ENCODE measurements at places on chromosomes 4 and X.

- DNase-seq = no peak
Measured at GRCh38 chrX:19776753-19777152, 110.6 kb downstream of the SH3KBP1 start.

GRCh38 chr4:177728361-177729152, 286.3 kb upstream of the AGA start:
- DNase-seq = no peak

DNA sequence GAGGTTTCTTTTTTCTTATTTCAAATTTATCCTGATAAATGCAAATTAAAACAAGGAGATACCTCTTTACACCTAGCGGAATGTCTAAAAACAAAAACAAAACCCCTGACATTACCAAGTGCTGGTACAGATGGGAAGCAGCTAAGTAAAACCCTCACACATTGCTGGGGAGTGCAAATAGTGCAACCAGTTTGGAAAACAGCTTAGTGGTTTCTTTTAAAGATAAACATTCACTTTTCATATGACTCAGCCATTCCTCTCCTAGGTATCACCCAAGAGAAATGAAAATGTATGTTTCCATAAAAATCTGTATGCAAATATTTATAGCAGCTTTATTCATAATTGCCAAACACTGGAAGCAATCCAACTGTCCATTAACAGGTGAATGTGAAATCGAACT, 84.1 kb upstream of the HELT start:
- no peak for DNase-seq

DNA sequence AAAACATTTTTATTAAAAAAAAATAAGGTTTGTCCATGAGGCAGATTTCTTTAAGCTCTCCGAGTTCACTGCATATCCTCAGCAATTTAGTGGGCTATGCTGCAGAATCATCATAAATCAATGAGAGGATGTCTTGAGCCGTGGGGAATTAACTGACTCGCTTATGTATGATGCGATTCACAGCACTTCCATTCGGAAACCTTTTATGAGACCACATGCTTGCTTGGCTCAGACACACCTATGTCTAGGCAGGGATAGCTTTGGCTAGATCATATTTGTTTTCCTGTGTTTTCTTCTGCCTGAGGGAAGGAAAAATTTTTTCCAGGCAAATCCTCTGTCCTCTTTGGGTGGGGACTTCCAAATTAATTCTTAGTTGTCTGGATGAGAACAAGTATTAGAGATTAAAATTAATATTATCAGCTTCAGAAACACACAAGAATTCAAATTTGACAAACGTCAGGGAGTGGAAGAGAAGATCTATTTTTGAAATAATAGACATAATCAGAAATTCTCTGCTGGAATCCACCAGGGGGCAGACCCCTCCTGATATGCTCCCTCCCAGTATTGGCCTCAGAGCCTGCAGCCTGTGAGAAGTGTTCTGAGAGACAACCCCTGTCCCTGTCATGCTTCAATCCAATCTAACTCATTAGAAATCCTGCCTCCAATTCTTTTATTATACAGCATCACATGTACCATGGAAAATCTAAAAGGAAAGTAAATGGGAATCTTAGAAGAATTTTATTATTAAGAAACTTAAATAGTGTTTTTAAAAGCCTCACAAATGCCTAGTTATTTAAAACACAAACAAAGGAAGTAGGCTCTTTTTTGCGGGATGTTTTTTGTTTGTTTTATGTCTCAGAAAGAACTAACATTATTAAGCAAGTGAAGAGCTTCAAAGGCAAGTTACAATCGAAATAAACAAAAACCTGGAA, 345.1 kb upstream of the TACR3 start:
- peak; percentile 27 for DNase-seq

GRCh38 chr4:130747842-130748241, 1651.9 kb downstream of the C4orf33 start:
- no peak for DNase-seq

- no peak for DNase-seq
Measured at GRCh38 chr4:13378973-13379759, 105.0 kb downstream of the RAB28 start.

- DNase-seq = no peak
Measured at GRCh38 chrX:101274198-101274597, 16.9 kb downstream of the TAF7L start.

- no peak for DNase-seq
Measured at GRCh38 chr4:68062501-68062900, 67.2 kb downstream of the TMPRSS11F start.

- DNase-seq = no peak
Measured at GRCh38 chrX:38462257-38462656, 99.1 kb upstream of the TSPAN7 start.

- no peak for DNase-seq
Measured at GRCh38 chrX:136227948-136228838, 23.0 kb downstream of the MAP7D3 start.

DNA sequence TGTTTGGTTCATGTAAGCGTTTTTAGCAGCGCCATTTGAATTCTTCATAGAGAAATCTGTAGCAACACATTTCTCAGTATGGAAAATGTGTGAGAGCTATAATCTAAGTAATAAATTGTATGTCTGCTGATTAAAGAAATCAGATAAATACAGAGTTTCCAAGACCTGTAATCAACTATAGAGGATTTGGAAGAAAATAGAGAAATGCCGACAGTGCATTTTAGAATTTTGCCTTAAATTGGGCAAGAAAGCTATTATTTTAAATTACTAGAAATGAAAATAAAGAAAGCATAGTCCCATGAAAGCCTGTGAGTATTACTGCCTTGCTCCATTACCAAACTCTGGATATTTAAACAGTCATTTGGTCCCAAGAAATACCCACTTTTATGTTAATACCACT, 2.7 kb downstream of the RUFY3 start:
- no peak for DNase-seq

DNA sequence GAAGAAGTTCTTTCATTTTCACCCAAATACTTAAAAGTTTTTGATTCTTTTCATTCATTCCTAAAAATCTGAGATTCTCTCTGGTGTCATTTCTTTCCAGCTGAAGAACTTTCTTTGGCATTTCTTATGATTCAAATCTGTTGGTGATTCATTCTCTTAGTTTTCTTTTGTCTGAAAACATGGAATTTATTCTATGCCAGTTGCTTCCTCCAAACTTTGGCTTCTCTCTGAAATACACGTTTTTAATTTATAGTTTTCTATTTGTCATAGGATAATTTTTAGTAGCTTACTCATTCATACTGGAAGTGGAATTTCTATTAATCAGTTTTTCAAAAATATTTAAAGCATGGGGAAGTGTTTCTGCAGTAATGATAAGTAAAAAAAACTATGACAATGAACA, 1012.0 kb downstream of the RPA4 start:
- peak; percentile 78 for DNase-seq

GRCh38 chr4:125011646-125012045, 299.1 kb upstream of the ANKRD50 start:
- peak; percentile 15 for DNase-seq

DNA sequence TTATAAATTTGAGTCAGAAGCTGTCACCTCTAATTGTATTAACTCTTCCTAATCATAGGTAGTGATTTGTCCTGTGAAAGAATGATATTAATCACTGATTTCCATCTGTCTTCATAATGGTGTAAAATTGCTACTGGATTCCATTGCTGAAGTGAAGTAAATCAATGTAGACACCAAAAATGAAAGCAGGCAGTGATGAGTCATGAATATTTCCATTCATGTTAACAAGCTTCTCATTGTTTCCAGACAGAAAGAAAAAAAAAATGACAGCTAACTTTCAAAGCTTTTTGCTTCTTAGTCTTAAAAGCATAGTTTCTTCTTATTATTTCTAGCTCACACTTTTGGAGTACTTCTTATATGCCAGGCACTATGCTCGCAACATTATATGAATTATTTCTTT, 21.5 kb downstream of the FAM114A1 start:
- DNase-seq = peak; percentile 89

GRCh38 chr4:48153791-48154550, 19.9 kb upstream of the TXK start:
- DNase-seq = no peak

GRCh38 chr4:143374771-143375170, 38.1 kb downstream of the GAB1 start:
- DNase-seq = no peak

GRCh38 chrX:57134702-57135101, 2.5 kb downstream of the SPIN2A start:
- no peak for DNase-seq

- DNase-seq = peak; percentile 19
Measured at GRCh38 chrX:104195489-104196084, 29.3 kb downstream of the FAM199X start.

DNA sequence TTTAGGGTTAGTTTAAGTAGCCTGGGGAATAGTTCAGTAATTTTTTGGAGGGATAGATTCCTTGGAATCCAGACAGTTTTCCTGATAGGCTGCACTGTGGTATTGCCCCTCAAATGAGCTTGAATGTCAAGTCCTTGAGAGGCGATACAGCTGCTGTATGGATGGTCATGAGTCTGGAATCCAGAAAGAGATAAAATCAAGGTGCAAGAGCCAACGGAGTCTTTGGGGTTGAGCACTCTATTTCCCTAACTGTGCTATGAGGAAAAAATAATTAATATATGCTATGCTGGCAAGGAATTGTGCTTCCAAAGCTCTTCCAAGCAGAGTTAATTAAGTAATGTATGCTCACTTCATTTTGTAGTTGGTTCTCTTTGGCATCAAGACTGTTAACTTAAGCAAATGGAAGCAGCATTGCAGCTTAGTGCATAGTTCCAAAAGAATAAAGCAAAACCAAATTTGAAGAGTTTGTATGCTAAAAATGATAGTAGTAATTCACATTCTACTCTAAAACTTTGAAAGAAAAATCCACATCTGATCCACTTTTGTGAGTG, 48.8 kb downstream of the LIMCH1 start:
- DNase-seq = no peak

GRCh38 chr4:11548597-11549082, 119.9 kb upstream of the HS3ST1 start:
- no peak for DNase-seq

DNA sequence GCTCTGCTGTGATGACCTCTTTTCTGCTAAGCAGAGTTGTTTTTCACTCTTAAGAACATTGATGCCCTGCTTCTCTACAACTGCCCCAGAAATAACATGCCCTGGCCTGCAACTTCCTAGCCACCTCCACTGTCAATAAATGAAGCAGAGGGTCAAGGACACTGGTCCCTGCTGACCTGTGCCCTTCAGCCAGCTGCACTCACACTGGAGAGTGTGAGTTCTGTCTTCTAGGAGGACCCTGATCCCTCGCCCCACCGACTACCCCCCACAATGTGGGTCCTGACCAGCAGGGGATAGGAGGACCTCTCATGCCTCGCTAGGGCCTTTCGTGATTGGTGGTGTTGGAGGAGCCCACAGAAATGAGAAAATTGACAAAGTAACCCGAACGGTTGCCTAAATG, 408.1 kb upstream of the GALNT7 start:
- no peak for DNase-seq

DNA sequence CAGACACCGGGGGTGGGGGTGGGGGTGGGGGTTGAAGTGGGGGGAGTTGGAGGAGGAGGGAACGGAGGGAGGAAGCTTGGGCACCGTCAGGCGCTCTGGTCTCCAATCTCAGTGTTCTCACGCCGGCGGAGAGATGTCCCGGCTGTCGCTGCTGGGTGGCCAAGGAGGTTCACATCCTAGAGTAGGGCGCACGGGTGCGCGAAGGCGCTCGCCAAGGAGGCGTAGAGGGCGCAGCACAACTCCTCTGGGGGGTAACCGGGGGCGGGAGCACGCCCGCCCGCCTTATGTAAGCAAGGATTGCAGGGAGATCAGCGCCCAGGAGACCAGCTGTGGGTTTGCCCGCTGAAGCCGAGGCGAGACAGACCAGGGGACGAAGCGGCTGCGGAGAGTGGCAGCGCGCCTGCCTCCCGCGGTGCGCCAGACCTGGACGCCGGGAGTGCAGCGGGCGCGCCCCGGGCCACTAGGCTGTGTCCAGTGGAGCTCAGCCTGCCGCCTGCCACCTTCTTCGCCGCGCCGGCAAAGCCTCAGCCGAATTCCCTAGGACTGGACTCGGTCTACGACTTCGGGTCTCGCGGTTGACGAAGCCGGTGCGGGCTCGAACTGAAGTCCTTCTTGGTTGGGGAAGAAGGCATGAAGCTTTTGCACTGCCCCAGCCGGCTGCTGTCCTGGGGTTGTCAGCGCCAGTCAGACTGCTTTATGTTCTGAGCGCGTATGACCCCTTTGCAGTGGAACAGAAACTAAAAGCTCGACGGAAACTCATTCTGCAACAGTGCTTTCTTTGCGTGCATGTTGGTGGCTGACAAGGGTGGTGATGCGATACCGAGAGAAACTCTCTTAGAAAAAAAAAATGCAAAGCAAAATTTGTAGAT, 707 bp upstream of the UNC5C start:
- peak; percentile 39 for DNase-seq

DNA sequence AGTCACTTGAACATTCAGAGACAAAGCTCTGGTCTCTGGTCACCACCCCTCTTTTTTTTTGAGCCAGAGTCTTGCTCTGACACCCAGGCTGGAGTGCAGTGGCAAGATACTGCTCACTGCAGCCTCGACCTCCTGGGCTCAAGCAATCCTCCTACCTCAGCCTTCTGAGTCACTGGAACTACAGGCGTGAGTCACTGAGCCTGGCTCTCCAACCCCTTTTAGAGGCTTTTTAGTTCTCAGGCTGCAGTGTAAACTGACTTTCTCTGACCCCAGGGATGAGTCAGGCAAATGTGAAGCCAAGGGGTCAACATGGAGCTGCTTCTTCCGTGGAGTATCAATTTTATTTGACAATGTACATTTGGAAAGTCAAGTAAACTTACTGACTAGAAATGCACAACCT, 229.2 kb downstream of the PTTG2 start:
- peak; percentile 92 for DNase-seq

DNA sequence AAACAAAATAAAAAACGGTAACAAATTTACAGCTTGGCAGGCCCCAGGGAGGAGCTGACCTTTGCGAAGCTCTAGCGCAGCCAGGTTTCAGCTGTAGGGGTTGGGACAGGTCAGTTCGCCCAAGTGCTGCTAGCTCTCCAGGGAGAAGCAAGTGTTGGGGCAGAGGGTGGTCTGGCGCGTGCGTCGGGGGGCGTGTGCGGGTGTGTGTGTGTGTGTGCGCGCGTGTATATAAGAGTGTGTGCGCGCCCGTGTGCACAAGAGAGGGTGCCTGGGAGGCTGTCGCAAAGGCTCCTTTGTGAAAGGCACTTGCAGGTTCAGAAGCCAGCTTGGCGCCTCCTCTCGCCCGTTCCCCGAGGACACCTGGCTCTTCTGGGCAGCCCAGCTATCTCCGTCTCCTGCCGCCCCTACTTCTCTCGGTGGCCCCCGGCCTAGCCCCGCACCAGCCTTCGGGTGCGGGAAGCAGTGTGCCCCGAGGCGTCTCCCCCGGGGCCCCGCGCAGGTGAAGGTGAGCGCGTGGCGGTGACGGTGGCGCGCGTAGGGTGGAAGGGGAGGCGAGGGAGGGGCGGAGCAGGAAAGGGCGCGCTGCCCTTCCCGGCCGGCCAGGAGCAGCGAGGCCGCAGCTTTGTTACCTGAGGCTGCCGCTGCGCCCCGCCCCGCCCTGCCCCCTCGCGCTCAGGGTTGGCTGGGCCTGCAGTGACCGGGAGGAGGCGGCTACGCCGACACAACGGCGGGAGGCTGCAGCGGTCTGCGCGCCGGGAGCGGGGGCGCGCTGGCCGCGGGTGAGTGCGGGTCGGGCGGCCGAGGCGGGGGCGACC, at the start of gene FHDC1:
Gene FHDC1 (plus strand): TSS at position 693 of the 815 bp plus-strand sequence. CDS start 6,735 bp downstream, outside the sequence.
- DNase-seq = no peak
